ENCODE measurements at places on chromosomes 5 and 9.

DNA sequence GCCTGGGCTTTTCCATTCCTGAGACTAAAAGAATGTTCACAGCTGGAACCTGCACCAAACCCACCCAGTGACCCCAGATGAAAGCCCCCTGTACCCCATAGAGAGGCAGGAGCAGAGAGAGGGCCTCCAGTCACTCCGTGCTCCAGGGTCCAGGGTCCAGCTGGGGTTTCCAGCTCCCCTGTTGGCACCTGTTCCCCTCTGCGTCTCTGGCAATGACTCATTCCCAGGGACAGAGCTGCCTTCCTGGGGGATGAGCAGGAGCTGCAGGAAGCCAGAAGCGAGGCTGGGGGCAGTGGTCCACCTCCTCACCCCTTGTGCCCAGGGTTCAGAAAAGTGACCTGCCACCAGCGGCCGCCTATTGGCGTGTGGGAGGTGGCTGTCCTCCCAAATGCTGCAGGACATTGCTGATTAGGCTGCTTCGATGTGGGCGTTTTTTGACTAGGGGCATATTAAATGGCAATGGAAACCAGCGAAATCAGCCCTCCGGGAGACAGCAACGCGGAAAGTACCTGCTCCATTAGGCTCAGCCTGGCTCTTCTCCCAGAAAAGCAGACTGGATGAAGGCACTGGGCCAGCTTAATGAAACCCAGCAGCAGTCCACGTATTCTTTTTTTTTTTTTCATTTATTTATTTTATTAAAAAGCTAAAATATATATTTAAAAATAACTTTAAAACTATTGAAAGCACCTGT is 97.4 kb downstream of the DAP start:
- DNase-seq: no peak

GRCh38 chr5:75727931-75728330 is 10.7 kb upstream of the POC5 start:
- no peak for DNase-seq

DNA sequence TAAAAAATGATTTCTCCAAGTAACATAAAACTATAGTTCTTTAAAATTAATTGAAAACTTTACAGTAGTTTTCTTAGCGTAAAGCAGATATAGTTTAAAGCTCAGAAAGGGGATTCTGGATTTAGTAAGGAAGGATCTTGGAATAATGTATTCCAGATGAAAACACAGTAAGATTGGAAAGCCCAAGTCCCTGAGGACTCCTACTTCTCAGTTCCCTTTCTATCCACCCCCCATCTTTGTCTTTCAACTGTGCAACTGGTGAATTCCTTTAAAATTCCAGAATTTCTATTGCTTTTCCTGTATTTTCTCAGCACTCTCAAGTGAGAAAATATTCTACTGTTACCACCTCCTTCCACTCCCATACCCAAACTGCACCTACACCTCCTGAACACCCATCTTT is 184.5 kb upstream of the FBN2 start:
- DNase-seq: no peak

DNA sequence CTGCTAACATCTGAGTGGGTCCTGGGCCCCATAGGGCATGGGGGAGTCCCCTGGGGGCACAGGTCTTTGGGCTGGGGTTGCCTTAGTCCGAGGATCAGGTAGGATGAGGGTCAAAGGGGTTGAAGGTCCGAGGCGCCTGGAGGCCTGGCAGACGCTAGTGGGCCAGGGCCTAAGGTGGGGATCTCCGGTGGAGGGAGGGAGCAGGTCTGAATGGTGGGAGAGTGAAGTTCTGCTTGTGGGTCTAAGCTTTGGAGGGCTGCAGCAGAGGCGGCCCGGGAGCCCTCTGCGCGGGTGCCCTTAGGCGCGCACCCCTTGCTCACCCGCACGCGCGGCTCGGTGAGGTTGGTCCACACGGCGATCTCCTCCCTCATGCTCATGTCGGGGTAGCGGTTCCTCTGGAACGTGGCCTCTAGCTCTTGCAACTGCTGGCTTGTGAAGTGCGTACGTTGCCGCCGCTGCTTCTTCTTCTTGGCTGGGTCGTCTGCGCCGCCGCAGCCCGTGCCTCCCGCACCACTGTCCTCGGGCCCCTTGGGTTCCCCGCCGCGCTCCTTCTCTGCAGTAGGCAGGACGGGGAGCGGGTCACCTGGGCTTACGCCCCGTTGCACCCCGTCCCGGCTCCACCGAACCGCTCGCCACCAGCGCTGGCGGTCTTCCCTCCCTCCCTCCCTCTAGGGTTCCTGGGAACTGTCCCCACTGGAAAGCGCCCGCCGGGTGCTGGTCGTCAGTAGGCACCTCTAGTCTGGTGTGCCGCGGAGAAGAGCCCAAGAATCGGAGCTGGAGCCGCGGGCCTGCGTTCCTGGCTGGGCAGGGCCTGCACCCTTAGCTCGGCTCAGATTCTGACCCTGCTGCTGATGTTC is 2.8 kb downstream of the PITX1 start:
- DNase-seq: no peak

DNA sequence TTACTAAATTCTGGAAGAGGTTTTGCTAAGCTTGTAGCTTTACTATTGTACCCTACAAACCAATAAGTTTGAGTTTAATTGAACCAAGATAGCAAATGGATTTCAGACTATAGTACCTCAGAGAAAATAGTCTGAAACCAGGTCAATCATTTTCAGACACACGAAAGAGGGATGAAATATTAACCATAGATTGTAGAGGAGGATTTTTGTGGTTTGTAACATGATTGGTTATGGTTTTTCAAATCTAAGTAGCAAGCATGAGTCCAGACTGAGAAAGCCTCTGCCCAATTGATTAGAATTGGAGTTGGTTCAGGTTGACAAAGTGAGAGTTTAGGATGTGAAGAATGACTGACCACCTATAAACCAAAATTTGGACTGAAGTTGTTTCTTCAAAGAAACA is 562.7 kb upstream of the DMAC1 start:
- DNase-seq: no peak

DNA sequence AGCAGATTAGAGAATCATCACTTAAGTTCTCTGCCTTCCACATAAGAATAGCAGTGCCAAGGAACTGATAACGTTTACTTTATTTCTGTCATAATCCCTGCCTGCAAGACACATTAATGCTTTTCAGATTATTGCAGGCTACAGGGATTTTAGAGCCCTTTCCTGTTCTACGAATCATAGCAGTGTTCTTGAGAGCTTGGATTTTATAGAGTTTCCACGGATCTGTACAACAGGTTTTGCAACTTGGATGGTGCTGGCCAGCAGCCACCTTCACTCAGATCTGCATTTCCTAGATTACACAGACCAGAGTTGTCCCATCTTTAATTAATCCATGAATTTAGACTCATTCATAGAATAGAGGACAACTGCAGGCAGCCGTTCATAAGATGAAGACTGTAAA is 38.1 kb downstream of the SLC12A2 start:
- no peak for DNase-seq

- DNase-seq: no peak
These were observed 45.1 kb downstream of the MYO10 start for GRCh38 chr5:16891033-16891432.

Measured in activated T-cell treated with anti-CD3 and anti-CD28 coated beads, Interleukin-2, amount 50 U/mL, for 4 hours (primary cell).